Mammary epithelial cell (primary cell): ENCODE measurements at places on chromosomes 6 and 20.

- DNase-seq = peak; percentile 81
Observed at GRCh38 chr6:135212020-135212806, 31.1 kb downstream of the MYB start.

DNA sequence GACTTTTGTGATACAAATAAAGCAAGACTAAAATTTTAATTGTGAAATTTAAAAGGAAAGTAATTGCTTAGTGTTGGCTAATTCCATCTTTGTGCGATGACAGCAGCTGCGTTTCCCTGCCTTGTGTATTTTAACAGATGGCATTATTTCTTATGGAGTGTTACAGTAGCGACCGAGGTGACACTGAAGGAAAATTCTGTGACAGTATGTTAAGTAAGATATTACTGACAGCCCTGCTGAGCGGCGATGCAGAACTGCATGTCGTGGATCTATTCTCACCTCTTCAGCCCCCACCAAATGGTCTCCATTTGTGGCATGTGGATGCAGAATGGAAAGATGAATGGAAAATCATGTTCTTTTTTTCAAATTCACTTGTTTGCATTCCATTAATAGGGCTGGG, 289.4 kb downstream of the RNF144B start:
- DNase-seq = no peak

GRCh38 chr20:47785854-47786764, 828 bp upstream of the SULF2 start:
- peak; percentile 79 for DNase-seq

- DNase-seq = peak; percentile 89
Observed at GRCh38 chr20:1567392-1568162, 10.1 kb upstream of the SIRPD start.

DNA sequence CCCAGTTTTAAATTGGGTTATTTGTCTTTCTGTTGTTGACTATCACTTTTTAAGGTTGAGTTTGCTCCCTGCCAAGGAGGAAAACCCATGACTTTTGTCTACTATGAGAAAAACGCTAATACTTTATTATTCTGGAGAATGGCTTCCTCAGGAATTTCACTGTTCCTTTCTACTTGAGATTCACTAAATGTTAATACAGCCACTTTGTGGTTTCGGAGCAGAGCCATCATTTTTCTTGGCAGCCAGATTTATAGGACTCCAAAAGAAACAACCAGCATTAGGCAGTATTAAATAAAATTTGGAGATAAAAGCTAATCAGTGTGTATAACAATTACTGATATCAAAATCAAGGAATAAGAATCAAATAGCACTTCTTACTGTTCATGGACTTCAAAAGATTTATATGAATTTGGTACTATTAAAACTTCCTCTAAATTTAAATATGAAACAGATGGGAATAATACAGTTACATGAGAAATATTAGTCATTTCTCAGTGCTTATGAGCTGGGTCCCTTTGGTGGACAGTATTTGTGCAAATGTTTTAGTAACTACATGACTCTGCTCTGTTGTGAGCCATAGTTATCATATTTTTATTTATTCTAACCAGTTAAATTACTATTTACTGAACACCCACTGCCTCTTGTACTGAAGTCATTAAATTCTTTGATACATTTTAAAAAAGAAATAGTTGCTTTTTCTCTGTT, 64.1 kb upstream of the FBXO30 start:
- DNase-seq = no peak

DNA sequence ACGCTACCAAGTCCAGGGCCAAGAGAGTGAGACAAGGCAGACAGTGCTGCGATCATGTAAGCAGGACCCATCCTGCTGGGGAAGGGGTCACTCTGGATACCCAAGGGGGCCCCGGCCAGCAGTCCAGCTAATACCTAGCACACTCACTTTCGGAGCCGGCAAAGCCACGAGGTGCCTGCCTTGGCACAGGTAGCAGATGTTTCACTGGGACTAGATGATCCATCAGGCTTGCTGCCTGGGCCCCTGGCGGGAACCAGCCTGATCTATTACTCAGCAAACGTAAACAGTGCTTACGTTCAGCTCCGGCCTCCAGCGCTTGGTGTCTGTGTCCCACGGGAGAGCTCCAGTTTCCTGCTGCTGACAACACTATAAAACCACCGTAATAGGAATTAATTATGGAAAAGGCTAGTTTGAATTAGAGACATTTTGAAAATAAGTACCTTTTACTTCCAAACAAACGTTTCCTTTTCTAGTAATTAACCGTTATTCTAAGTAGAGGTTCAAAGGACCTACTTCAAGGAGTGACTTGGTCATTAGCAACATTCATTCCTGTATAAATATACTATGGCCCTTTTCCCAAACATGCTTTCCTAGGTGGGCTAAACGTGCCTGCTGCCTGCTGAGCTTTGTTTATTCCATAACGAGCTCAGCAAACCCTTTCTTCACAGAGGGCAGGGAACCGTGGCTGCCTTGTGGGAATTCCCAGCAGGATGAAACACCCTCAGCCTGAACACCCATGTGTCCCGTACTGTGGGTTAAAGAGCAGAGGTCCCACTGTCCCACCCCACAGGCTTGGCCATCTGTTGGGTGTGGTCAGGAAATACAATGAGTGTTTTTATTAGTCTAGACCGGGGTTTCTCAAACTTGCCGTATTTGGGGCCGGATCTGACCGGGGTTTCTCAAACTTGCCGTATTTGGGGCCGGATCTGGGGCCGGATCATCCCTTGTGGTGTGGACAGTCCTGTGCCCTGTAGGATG, 18.4 kb downstream of the SLC22A23 start:
- peak; percentile 16 for DNase-seq

DNA sequence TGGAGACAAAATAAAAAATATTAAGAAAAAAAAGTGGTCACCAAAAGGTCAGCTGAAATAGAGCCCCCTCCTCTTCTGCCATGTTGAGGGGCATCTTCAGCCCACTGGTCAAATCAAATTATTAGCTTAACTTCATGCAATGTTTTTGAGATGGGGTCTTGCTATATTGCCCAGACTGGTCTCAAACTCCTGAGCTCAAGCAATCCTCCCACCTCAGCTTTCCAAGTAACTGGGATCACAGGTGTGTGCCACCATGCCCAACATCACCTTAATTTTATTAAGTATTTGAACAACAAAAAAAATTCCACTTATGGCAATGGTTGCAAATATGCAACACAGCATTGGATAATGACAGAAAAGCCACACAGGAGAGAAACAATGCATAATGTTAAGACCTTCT, 99.3 kb upstream of the BEND3 start:
- DNase-seq = no peak

DNA sequence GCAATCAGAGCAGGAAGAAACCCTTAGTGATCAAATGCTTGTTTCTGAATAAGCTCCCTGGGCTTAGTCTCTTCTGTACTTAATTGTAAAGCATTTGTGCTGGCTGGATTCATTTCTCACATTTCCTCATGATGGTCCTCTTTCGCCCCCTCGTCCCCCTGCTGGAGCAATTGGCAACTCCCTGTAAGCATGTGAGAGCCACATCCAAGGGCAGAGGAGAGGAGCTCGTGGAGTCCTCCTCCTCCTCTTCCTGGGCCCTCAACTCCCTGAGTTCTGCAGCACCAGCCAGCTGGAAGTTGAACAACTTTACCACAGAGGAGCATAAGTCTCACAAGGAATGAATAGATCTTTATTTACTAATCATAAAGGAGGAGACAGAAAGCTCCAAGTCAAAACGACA, 12.6 kb downstream of the ANKEF1 start:
- no peak for DNase-seq

GRCh38 chr6:8803181-8803760, 367.9 kb upstream of the SLC35B3 start:
- no peak for DNase-seq

GRCh38 chr6:168039301-168039700, 39.7 kb downstream of the FRMD1 start:
- no peak for DNase-seq

DNA sequence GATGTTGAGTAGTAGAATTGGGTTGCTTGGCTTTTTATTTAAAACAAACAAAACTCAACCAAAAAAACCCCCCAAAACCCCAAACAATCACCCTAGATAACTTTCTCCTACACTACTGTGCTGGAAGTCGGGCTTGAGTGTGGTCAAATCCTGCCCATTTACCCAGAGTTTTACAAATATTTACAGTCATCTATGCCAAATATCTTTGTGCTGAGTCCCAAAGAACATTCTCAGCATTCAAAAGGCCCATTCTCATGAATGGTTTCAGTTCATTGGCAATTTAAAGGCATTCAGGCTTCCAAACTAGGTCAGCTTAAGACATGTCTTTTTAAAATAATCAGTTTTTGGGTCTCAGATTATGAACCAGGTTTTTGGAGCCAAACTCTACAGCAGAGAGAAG, 1.8 kb downstream of the RNF144B start:
- peak; percentile 77 for DNase-seq

- no peak for DNase-seq
Observed at GRCh38 chr6:15483060-15483459, 179.8 kb downstream of the DTNBP1 start.

GRCh38 chr6:26124781-26125685, 37.8 kb downstream of the HFE start:
- DNase-seq = peak; percentile 37

DNA sequence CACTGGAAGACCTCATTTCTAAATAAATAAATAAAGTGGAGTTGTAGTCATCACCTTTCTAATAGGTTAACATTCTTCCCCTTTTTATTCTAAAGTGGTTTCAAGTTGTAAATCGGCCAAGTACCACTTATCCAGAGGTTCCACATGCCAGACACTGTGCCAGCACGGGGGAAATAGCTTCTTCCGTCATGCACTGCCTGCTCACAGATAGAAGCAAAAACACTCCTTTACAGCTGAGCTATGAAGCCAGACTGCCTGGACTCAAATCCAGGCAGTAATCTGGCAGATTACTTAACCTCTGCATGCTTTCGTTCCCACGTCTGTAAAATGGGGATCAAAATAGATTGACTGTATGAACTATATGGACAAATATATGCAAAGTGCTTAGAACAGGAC, 17.2 kb upstream of the SCML4 start:
- DNase-seq = no peak

- no peak for DNase-seq
Observed at GRCh38 chr6:162187168-162187935, 540.2 kb downstream of the PRKN start.

DNA sequence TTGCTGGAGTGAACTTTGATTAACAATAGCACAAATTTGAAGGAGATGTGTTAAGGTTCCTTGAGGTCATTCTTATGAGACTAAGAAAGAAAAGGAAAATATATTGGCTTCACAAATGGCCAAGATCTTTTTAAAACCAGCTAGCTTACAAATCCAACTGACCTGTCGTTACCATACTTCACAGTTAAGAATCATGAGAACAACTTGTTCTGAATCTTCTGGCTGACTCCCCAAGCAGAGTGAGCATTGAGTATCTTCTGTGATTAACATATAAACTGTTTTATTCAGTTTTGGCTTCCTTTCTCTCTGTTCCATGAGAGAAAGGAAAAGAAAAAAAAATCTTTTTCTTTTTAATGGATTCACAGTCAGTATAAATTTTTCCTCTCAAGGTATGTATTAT, 277.1 kb downstream of the KHDC1L start:
- no peak for DNase-seq

- DNase-seq = no peak
Observed at GRCh38 chr20:38199501-38200390, 34.7 kb upstream of the TGM2 start.

- peak; percentile 61 for DNase-seq
Observed at GRCh38 chr20:440148-440547, 22.2 kb downstream of the TBC1D20 start.

GRCh38 chr6:164753517-164753916, 555.9 kb downstream of the C6orf118 start:
- DNase-seq = peak; percentile 2
